ENCODE measurements at places on chromosomes 11 and 22.

GRCh38 chr11:64305691-64306562 is 603 bp downstream of the ESRRA start:
- peak; percentile 31 for DNase-seq

DNA sequence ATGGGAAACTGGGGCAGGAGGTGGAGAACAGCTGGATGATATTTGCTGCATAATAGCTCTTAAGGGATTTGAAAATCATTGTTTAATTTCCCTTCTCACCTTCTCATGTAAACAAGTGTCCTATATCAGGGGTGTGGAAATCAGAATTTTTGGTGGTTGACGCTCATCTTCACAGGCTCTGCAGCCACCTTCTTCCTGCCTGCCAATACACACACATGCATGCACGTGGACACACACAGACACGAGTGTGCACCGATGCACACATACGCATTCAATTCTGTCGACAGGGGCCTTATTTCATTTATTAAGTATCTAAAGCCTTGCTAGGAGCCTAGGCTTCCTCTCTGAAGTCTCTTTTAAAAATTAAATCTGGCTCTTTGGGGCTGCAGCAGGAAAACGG is 349.4 kb upstream of the NCAM1 start:
- DNase-seq = no peak

DNA sequence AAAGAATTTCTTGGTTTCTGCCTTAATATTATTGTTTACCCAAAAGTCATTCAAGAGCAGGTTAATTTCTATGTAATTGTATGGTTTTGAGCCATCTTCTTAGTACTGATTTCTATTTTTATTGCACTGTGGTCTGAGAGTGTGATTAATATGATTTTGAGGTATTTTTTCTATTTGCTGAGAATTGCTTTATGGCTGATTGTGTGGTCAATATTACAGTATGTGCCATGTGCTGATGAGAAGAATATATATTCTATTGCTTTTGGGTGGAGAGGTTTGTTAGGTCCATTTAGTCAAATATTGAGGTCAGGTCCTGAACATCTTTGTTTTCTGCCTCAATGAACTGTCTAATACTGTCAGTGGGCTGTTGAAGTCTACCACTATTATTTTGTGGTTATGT is 20.7 kb upstream of the RAB38 start:
- no peak for DNase-seq

DNA sequence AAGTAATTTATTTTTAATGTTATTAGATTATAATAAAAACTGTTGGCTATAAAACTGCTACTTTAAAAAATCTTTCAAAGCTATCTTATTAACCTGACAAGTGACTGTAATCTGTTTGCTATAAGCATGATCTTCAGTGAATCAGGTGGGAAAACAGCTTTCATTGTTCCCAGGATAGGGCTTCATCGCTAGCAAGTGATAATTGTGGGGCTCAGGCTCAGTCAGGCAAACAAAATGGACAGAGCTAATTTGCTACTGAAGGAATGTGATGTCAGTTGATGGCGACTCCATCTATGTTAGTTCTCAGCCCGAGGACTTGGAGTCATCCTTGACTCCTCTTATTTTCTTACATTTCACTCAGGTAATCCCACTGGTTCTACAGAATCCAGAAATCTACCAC is 125.0 kb downstream of the RASSF10 start:
- no peak for DNase-seq

DNA sequence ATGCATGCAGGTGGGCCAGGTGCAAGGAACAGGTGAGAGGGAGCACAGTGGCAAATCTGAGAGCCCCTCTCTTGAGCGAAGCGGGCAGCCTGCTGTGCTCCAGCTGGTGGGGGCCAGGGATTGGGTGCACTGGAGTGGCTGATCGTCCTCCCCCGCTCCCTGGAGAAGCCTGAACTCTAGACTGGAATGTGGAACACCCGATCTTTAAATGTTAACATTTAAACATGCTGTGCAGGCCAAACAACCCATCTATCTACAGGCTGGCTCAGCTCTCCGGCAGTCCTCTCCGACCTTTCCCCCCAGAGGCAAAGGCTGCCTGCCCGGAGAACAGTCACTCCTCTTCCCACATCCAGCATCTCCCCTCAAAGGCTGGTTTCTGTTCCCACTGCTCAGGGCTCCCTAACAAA is 5.1 kb downstream of the MRGPRF start:
- no peak for DNase-seq

GRCh38 chr11:32094923-32095322 is 4.0 kb downstream of the RCN1 start:
- DNase-seq = no peak

DNA sequence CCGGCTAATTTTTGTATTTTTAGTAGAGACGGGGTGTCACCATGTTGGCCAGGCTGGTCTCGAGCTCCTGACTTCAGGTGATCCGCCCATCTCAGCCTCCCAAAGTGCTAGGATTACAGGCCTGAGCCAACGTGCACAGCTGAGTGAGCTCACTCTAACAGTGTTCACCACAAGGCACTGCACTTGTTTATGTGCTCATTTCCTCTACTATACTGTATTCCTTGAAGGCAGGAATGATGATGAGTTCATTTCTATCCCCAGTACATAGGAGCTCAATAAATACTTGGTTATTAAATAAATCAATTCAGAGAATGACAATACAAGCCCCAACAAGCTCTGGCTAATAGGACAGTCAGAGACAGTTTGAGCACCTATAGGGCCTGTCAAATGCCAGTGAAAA is 29.1 kb downstream of the ALG8 start:
- DNase-seq = no peak

- DNase-seq = no peak
Measured at GRCh38 chr11:84292006-84292405, 1005.8 kb upstream of the CCDC90B start.

GRCh38 chr11:100434821-100435641 is 252.1 kb upstream of the ARHGAP42 start:
- DNase-seq = no peak

DNA sequence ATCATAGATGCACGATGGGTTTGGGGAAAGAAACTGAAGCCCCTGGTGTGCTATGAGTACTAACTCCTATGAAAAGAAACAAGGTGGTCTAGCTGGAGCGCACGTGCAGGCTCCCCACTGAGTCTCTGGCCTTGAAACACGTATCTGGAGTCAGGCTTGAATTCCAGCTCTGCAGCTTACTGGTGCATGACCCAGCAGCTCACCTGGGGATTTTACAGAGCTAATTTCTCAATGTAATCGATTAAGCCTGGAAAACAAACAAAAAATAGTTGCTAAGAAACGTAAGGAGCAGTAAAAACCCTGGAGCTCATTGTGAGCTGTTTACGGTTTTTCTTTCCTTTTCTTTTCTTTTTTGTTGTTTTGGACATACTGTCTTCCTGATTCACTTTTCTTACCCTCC is 12.3 kb downstream of the KCNJ1 start:
- DNase-seq = no peak
